ENCODE measurements at places on chromosomes 1 and 21.

DNA sequence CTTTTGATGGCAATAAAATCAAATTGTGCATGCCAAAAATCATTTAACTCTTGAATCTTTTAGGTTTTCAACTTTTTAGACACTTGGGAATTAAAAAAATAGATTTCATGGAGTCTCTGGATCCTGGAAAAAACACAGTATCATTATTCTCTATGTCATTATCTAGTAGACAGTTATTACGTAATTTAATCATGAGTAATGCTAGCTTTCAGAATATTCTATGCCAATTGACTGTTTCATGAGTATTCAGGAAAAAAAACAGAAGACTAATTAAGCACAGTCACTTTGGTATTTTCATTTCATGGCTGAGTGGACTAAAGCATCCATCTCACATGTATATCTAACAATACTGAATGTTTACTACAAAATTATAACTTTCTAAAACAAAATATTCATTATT lies 44.0 kb downstream of the ODF2L start:
- DNase-seq = no peak

GRCh38 chr1:17184161-17184665 lies 20.7 kb upstream of the PADI1 start:
- DNase-seq = no peak

DNA sequence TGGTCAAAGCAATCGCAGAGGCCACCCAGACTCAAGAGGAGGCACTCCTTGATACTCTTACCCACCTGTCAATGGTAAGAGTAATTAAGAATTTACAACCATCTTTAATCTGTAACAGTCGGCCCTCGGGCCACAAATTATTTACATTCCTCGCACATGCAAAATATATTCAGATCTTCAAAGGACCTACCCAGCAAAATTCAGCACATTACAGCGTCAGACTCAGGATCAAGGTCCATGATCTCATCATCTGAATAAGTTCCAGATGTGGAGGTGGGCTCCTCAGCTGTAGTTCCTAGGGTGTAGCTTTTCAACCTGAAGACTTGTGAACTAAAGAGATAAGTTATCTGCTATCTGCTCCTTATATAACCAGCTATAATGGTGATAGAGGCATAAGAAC lies 17.1 kb upstream of the RNF11 start:
- DNase-seq = no peak

DNA sequence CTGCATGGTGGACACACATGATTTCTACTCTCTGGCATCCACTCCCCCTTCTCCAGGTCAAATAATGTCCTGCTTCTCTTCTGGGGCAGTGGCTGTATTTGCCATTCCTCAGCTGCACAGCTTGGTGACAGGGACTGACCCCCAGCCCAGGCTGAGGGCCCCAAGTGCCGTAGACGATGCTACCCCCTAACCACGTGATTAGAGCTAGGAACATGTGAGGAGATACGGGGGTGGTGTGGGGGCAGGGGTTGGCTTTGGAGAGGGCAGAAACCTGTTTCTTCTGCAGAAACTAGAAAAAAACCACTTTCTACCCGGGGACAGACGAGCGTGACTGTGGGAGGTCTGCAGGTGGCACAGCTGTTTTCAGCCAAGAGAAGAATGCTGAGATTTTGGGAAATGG lies 192.4 kb downstream of the SIPA1L2 start:
- DNase-seq = no peak

GRCh38 chr1:37797750-37798345 lies 4.2 kb downstream of the MANEAL start:
- DNase-seq = no peak

GRCh38 chr1:4306559-4307467 lies 347.6 kb upstream of the AJAP1 start:
- DNase-seq = no peak

DNA sequence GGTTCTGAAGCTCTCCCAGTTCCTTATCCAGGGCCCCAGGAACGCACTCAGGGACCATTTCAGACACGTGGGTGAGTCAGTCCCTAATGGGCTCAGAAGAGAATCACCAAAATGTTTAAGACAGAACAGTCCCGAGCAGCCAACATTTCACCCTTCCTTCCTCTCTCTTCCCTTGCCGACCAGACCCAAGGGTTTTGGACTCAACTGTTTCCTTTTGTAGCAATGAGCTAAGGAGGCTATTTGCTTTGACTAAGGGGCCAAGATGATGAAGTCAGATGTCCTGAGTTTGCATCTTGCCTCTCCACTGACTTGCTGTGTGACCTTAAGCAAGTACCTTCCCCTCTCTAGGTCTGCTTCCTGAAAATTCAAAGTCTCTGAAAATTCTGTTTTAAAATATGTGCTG lies 472.3 kb upstream of the VAMP3 start:
- no peak for DNase-seq

- DNase-seq = no peak
These were observed 92.9 kb upstream of the TSPAN2 start for GRCh38 chr1:115182012-115182715.

All from CD4-positive, alpha-beta T cell treated with Interleukin-2 at 100 ng/mL for 4 hours (primary cell).